ENCODE measurements at places on chromosomes 7 and 10.
A peak's percentile ranks its signal among the peaks of the same experiment; 100 is the strongest.

DNA sequence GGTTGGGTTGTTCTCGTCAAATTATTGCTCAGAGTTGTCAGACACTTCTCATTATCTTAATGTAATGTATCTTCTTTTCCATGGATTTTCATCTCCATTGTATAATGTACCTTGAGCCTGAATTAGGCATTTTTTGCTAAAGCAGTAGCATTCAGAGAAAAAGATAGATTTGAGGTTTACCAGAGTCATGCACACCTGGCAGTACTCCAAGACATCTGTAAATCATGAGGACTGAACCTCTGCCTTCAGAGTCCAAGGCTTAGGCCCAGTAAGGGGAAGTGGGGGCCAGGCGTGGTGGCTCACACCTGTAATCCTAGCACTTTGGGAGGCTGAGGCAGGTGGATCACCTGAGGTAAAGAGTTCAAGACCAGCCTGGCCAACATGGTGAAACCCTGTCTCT, 624.3 kb upstream of the MBL2 start:
- DNase-seq: no peak

DNA sequence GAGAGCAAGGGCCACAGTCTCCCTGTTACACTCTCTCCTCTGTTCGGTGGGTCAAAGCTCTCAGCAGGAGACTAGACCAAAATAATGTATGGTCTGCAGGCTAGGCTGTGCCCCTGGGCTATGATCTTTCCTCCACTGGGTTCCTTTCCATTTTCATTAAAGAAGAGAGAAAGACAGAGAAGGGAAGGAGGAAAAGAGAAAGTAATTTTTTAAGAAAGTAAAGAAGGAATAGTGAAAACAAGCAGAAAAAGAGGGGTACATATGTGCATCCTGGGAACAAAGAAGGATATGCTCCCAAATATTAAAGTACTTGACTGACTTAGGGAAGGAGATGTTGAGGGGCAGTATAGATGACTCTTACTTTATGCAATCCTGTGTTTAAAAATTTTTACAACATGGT, 33.6 kb upstream of the PIK3AP1 start:
- DNase-seq: no peak

DNA sequence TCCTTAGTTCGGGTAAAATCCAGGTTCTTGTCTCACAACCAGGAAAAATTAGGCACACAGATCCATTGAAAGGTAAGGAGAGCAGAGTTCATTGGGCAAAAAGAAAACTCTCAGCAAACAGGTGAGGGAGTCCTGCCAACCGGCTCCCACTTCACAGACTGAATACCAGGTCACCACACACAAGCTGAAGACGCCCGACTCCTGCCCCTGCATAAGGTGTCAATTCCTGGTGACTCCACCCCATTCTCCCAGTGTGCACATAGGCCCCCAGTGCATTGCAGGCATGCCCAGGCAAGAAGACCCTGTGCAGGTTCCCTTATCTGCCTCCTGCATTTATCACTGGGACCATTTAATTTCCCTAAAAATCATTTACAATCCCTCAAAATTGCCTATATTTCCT, 354.6 kb downstream of the LRRTM3 start:
- no peak for DNase-seq

- no peak for DNase-seq
These were observed 251.9 kb downstream of the COBL start for GRCh38 chr7:51064688-51065087.

GRCh38 chr10:18268005-18268404, 127.8 kb downstream of the CACNB2 start:
- no peak for DNase-seq

DNA sequence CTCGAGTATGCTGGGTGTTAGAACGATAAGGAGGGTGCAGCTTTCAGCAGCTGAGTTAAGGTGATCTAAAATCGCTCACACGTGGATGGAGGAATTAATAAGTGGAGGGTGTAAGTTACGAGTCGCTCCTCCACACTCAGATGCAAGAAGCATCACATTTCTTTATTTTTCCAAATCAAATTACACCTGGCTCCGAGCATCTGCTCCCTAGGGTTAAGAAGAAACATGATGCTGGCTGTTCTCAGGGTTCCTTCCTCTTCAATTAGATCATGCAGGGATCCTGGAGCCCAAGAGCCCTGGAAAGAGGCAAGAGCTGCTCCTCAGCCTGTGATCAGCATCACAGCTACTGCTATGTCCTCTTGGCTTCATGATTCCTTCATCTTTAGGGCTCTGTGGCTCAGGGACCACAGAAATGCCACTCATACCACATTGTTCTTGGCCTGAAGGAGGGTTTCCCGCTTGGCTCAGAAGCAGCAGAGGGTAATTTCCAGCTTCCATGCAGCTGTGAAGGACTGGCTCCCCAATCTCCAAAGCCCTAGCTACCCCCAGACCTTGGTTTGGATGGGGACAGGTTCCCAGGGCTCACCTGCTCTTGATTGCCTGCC, 235.9 kb upstream of the ZNF32 start:
- DNase-seq: no peak

DNA sequence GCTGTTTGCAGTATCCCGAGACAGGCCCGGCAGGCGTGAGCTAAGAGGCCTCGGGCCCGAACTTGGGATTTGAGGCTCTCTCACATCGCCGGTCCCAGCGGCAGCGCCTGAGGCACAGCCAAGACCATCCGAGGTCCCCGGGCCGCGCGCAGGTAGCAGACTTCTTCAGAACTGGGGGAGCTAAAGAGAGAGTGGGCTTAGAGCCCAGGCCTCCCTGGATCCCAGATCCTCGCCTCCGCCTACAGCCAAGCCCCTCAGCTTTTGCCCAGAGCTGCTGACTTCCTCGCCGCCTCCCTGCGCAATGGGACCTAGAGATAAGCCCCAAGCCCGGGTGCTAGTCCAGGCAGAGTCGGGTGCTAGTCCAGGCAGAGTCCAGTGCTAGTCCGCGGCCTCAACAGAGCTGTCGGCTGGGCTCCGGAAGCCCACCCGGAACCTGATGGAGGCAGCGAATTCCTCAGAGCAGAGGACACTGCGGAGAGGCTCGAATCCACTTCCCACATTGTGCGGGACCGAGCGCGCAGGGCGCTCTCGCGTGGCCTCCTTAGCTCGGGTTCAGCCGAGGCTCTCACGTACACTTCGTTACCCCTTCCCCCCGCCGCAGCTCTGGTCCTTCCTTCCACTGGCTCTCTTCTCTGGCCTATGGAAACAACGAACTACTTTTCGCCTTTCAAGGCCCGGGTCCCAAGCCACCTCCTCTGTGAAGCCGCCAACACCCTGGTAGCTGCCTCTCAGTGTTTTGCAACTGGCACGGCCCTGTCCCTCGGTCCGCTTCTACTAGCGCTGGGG, 5.8 kb downstream of the LBX1 start:
- no peak for DNase-seq

DNA sequence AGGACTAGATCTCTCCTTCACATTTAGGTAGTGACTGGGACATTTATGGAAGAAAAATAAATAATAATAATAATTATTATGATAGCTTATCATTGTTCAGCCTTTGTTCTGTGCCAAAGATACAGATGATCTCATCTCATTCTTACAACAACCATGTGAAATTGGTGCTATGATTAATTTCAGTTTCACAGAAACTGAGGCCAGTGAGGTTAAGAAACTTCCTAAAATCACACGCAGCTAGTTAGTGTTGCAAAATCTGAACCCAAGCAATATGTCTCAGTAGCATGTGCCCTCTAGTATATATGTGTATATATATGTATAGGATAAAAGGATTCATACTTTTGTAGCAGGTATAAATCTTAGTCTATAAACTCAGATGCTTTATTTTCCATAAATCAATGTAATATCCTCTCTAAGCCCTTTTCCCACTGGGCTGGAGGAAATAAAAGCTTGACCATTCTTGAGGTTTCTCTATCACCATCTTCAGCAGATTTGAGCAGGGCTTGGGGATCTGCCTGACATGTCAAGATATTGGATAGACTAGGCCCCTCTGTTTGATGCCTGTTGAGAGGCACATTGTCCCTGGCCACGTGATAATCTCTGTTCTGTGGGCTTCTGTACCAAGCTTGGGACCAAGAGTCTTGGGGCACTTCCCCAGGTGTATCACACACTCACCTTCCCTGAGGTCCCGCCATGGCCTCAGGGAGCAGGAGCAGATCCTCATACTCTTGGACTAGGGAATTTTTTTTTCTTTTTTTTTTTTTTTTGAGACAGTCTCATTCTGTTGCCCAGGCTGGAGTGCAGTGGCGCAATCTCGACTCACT, 172.6 kb upstream of the NRP1 start:
- no peak for DNase-seq

DNA sequence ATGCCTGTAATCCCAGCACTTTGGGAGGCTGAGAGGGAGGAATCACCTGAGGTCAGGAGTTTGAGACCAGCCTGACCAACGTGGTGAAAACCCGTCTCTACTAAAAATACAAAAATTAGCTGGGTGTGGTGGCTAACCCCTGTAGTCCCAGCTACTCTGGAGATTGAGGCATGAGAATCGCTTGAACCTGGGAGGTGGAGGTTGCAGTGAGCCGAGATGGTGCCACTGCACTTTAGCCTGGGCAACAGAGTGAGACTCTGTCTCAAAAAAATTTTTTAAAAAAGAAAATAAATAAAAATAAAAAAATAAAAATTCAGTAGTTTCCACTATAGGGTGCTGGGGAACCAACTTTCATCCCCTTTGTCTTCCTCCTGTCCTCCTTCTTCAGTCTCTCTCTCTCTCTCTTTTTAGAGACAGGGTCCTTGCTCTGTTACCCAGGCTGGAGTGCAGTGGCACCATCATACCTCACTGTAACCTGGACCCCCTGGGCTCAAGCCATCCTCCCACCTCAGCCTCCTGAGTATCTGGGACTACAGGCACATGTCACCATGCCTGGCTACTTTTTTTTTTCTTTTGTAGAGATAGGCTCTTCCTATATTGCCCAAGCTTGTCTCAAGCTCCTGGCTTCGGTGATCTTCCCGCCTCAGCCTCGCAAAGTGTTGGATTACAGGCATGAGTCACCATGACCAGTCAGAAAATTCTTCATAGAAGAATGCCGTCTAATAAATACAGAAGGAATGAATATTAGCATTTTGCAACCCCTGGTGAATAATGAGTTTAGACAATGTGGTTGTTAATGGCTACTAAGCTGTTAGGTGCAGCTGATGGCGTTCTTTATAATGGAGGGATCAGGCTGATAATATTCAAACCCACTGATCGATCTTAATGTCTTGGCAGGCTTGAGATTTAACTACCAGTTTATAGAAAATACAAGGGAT, 20.6 kb downstream of the RBM20 start:
- peak; percentile 81 for DNase-seq

- DNase-seq: no peak
These were observed 18.1 kb upstream of the ITGB8 start for GRCh38 chr7:20312562-20312961.

- no peak for DNase-seq
These were observed 56.8 kb upstream of the WDR11 start for GRCh38 chr10:120794390-120794789.

- DNase-seq: no peak
These were observed 575.6 kb downstream of the POM121L12 start for GRCh38 chr7:53611043-53611442.

GRCh38 chr7:37405603-37406122, 43.0 kb downstream of the ELMO1 start:
- no peak for DNase-seq

DNA sequence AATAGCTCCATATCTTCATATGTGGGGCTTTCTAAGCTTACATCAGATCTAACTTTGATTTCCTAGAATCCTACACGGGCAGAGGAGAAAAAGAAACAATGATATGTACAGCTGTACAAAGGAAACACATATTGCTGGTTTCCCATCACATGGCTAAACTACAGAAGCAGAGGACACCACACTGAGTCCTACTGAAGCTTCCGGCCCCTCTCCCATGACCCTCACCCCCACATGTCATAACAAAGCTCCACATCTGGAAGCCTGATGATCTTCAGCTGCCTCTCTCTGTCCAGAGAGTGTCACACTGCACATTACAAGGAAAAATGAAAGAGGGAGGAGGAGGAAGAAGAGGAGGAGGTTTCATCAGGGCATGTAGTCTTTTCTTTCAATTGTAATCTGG, 14.0 kb downstream of the SLC16A12 start:
- no peak for DNase-seq

GRCh38 chr10:130773941-130774340, 537.6 kb downstream of the TCERG1L start:
- no peak for DNase-seq

GRCh38 chr7:20114468-20114867, 102.7 kb downstream of the MACC1 start:
- DNase-seq: no peak

DNA sequence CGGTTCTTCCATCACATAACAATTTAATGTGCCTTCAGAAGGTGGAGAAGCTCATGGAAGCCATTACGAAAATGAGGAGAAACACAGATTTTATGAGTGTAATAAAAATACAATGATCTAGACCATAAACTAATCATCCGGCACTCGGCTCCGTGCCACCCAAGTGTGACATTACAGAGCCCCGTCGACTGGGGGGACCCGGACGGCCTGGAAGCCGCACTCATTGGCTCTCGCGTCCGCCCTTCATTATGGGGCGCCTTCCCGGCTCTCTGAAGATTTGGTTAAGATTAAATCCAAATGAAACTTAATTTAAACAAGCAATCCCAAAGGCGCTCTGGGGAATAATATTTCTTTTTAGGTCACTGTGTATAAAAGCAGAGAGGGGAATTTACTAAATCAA, 242.6 kb downstream of the DNAJB6 start:
- no peak for DNase-seq

GRCh38 chr7:107687656-107688055, 27.0 kb downstream of the SLC26A4 start:
- DNase-seq: no peak

DNA sequence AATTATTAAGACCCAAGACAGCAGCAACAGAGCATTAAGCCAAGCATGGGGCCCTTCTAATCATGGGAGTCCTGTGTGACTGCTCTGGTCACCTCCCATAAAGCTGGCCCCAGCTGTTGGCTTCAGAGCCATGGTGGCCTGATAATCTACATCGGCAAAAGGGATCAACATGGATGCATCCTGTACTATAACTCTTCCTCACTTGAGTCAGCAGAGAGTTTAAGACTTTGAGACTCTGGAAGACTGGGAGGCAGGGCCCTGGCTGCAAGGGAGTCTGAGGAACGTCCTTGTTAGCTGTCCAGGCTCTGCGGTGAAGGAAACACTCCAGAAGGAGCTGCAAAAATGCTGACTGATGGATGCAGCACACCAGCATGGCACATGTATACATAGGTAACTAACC, 95.0 kb upstream of the KIAA1217 start:
- no peak for DNase-seq

DNA sequence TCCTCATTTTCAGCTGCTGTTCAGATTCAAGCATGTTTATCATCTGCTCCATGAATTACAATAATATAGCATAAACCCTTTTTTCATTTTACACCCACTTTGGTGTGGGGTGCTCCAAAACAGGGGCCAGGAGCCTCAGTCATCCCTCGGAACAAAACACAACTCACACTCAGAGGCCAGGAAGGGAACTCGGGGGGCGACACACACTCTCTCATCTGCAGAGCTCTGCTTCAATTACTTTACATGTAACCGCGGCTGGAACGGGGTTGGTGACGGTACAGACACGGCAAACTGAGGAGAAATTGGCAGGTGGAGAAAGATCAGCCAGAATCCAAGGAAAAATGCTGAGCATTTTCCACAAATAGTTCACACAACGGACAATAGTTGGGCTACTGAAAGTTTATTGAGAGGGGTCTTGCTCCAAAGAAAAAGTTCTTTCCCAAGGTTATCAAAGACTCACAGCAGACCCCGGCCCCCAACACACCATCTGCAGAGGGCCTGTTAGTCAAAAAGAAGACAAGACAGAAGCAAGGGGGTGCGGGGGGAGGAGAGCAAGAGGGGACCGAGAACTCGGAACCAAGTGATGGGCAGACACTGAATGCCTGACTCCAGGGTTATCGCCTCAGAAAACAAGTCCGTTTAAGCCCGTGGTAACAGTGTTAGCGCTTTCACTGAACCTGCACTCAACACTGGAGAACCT, 20.5 kb downstream of the DIP2C start:
- DNase-seq: no peak

- no peak for DNase-seq
These were observed 57.9 kb downstream of the JAKMIP3 start for GRCh38 chr10:132123606-132124005.
